ENCODE measurements at places on chromosomes 1 and 21.

- no peak for DNase-seq
These were observed 8.6 kb upstream of the EDN2 start for GRCh38 chr1:41493117-41493536.

DNA sequence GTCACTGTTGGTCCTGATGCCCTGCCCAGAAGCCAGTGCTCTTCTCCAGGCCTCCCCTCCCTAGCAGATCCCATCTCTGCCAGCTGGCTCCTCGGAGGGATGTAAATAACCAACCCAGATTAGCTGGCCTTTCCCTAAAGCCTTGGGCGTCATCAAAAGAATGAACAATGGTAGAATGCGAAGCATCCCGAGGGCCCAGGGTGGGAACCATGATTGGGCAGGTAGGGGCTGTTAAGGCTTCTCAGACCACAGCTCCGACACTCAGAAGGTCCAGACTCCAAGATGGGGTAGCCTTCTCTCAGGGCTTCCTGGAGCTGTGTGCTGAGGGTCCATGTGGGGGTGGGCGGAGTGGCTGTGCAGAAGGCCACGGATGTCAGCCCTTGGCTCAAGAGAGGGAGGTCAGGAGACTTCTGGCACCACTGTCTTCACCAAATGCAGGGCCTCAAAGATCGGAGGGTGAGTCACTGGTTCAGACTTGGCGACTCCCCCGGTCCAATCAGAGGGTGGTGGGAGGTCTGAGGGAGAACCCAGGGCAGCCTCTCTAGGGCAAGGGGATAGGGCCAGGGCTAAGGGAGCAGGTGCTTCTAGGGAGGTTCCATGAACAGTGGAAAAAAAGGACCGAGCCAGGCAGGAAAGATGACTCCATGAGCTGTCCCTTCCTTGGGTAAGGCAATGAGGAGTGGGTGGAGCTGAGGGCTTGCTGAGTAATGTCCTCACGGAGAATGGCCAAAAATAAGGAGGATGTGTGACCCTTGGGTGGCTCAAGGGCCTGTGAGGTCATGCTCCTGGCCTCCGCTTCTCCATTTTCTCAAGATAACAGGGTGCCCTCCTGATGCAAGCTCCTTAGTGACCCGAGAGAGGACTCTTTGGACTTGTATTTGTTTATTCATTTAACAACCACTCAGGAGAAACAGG, 58.4 kb upstream of the EPS8L3 start:
- DNase-seq: peak; percentile 15

DNA sequence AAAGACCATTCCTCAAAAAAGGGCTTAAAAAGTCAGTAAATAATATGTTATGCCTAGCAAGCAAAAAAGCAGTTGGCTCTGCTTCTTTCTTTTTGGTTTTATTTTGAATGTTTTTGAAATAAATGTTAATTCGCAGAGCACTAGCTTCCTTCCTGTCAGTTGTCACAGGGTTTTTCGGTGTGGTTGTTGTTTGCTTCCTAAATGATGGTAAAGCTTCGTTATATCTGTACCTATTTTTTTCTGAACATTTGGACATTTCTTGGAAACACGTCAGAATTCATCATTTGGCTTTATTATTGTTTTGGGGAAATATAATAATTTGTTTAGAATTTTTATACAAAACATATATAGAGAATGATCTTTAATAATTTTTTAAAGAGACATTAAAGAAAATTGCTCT, 351.9 kb upstream of the SGIP1 start:
- no peak for DNase-seq

DNA sequence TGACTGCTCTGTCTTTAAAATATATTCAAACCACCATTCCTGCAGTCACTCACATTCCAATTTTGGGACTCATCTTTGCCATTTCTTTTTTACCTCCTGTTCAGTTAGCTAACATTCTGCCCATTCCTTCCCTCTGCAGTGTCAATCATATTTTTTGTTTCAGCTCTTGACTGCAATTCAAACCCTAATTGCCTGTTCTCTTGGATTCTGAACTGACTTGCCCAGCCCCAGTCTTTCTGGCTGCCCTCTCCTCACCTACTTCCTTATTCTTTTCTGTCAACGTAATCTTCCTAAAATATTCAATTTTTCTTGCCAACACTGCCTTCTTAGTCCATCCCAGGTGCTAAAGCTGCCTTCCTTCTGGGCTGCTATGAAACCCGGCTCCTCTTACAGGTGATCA, 6.1 kb downstream of the PRDM2 start:
- DNase-seq: no peak

DNA sequence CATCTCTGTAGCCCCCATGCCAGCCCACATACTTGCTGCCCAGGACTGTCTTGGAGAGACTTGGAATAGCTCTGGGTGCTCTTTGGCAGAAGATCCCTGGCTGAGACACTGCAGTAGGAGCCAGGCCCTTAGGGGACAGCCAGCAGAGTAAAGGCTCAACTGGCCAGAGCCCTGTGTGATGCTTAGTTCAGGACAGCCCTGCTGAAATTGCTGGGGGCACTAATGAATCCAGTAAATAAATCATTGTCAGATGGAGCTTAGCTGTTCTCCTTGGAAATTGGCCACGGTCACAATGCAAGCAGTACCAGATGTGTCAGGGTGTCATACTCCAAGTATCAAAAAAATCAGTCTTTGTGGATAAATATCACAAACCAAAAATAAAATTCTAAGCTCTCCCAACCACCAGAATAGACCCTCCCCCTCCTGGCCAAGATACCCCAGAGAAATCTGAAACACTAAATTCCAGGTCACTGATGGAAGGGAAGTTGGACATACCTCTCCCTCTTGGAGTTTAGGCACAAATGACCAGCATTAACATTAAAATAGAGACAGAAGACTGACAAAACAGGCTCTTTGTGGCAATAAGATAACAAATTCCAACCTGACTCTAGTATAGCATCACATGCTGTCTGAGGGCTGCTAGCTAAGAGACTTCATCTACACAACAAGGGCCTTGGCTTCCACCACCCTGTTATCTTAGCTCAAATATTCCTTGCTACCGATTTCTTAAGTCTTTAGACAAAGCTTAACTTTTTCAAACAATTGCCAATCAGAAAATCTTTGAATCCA, 83.2 kb upstream of the DNAH14 start:
- DNase-seq: no peak

DNA sequence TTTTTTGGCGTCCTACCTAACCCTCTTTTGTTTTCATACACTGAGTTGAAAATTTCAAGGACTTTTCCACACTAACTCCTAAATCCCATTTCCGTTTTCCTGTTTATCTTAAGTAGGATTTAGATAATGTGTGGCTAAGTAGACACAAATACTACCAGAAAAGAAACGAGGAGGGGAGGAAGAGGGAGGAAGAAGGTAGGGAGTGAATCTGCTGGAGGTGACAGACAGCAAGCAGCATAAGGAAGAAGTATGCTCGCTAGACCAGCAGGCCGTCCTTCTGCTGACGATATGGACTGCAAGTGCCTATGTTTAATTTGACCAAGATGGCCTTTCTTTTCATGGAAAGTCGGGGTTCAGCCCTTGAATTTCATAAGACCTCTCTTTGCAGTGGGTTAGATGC, 256.9 kb upstream of the RAB4A start:
- no peak for DNase-seq

DNA sequence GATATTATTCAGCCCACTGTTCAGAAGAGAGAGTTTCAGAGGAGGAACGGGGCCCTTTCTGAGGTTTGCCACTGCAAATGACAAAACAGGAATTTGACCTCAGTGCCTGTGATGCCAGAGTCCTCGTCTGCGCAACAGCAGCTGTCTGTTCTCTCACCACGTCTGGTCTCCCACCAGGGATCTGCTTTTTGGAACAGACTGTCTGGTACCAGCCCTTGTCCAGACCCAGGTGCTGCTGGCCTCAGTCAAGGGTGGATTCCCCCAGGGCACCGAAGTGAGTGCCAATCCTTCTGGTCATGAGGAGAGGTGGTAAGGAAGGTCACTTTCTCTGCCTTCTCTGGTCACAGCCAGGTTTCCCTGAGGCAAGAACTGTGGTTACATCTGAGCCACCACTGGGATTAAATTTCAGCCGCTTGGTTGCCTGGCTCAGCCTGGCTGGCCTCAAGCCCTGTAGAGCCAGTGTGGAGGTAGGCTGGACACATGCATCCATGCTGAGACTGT, 2.3 kb upstream of the BCAN start:
- DNase-seq: no peak

DNA sequence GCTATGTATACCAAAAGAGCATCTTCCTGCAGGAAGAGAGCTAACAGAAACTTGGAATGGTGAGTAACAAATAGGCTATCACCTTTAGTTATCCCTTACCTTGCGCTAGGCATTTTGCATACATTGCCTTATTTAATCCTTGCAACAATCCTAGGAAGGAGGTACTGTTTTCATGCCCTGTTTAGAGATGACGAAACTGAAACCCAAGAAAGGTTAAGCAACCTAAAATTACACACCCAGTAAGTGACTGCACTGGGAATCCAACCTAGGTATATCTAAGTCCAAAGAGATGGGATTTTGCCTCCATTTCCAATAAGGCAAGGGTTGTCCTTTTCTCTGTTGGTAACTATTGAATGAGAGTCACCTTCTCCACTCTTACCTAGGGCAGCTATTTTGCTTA, 144.5 kb downstream of the TM2D1 start:
- no peak for DNase-seq
